ENCODE measurements at places on chromosomes 16 and 17.
A peak's percentile ranks its signal among the peaks of the same experiment; 100 is the strongest.

GRCh38 chr17:50603340-50603739, 31.3 kb upstream of the ABCC3 start:
- no peak for DNase-seq

DNA sequence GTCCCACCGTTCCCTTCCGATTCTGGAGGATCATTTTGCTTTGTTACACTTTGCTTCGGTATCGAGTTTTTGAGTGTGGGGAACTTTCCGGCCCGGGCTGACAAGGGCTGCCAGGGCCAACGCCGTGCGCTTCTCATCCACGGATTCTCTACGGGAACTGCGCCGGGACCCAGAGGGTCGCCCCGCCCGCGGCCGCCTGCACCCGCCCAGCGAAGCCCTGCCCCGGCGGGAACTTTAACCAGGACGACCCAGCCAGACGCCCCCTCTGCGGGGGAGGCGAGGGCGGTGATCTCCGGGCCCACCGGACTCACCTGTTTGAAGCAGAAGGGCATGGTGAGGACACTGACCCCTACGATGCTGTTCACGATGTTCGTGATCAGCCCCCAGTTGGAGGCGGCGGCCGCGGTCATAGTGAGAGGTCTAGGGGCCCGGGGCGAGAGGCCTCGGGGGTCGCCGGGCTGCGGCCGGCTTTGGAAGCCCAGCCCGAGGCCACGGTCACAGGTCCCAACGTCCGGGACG, 536 bp downstream of the SLC38A10 start:
- no peak for DNase-seq

DNA sequence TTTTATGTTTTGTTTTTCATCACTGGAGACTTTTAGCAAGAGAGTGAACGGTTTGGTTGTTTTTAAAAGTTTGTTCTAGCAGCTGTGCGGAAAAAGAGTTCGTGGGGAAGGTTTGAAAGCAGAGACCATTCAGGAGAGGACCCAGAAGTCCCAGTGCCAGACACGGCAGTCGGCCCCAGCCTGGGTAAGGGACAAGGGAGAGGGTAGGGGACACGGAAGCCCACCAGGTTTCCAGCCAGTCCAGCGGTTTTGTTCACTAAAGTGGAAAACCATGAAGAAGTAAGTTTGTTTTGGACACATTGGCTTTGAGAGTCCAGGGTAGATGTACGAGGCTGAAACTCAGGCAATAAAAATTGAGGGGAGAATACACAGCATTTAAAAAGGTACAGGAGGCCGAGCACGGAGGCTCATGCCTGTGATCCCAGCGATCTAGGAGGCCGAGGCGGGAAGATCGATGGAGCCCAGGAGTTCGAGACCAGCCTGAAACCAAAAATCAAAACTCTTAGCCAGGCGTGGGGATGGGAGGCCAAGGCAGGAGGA, 56.8 kb upstream of the RPH3AL start:
- no peak for DNase-seq

- no peak for DNase-seq
Measured at GRCh38 chr16:13992322-13992721, 72.4 kb downstream of the ERCC4 start.

- DNase-seq: no peak
Measured at GRCh38 chr16:26673011-26673410, 393.7 kb upstream of the C16orf82 start.

DNA sequence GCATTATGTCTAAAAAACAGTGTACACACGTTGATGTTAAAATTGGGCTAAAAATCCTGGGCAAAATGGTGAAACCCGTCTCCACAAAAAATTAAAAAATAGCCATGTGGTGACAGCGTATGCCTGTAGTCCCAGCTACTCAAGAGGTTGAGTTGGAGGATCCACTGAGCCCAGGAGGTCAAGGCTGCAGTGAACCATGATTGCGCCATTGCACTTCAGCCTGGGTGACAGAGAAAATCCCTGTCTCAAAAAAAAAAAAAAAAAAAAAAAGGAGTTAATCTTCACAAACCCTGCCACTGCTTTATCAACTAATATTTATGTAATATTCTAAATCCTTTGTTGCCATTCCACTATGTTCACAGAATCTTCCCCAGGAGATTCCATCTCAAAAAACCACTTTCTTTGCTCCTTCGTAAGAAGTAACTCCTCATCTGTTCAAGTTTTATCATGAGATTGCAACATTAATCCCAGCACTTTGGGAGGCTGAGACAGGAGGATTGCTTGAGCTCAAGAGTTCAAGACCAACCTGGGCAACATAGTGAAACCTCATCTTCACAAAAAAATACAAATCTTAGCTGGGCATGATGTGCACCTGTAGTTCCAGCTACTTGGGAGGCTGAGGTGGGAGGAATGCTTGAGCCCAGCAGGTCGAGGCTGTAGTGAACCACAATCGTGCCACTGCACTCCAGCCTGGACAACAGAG, 1.9 kb upstream of the C16orf87 start:
- DNase-seq: no peak

DNA sequence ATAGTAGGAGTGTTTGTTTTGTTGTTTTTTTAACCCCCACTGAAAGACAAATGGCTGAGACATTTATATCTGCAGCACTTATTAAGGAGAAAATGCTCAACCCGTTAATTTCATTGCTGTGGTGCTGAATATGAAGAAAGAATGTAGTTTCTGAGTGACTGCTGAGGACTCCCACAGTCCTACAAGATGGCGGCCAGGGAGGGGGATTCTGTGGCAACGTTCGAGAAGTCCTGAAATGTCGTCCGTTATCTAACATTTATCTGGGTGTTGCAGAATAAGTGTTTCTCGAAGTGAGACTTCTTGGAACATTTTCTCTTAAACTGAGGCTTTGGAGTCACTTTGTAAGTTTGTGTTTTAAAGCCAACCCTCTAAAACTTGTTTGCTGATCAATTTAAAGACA, 530.4 kb downstream of the XYLT1 start:
- DNase-seq: no peak

GRCh38 chr16:52912565-52913173, 140.0 kb downstream of the CHD9NB start:
- DNase-seq: peak; percentile 20

DNA sequence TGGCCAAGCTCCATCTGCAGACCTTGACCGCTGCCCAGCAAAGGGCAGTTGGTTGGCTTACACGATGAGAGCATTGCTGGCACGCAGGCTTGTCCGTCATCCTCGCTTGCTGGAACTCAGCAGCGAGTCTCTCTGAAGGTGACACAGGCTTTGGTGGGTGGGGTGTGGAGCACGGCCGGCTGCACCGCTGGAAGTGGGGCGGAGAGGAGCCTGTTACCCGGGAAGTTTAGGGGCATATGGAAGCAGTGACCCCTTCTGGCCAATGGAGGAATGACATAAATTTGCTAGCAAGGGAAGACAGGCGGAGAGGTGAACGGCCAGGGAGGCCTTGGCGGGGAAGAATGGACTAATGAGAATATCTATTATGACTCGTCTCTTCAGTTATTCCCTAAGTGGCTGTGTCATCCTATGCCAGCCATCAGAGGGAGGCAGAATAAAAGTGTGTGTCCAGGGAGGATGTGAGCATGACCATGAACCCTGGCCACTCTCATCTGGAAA, 65.9 kb upstream of the SDK2 start:
- peak; percentile 4 for DNase-seq

DNA sequence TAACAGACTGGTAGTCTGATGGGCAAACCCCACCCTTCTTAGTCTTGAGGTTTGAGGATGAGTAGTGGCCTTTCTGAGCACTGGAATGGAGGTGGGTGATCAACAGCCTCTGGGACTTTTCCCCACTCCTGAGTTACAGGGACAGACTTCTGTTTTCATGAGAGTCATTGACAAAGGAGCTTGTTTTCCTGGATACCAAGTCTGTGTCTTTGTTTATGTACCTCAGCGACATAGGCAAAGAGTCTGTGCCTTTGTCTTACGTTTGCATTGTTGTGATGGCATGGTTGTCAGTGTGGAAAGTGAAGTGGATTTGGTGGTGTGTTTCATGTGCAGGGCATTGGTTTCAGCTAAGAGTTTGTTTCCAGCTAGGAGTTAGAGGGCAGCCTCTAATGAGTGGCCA, 17.5 kb downstream of the EPN2 start:
- no peak for DNase-seq

DNA sequence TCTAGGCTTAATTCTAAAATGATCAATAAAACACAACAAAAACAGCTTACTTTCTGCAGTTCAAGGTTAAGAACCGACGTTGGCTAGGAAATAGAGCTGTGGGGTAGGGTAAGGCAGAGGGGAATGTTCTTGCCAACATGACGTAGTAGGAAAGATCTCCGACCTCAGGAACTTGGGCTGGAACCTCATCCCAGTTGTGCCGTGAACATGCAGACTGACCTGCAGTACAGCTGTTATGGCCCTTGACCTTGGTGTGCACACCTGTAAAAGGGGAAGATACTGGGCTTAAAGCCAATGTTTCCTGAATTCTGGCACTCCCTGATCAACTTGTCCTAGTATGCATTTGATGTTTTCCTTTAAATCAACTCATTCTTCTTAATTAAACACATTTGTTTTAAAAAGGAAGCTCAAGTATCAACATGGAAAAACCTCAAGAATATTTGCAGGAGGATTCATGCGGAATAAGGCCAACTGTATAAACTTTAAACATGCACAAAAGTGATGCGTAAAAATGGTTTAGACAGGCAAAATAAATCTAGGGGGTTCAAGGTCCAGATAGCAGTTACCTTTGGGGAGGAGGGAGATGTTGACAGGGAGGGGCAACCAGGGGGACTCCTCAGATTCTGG, 14.2 kb upstream of the SLC6A2 start:
- DNase-seq: no peak

DNA sequence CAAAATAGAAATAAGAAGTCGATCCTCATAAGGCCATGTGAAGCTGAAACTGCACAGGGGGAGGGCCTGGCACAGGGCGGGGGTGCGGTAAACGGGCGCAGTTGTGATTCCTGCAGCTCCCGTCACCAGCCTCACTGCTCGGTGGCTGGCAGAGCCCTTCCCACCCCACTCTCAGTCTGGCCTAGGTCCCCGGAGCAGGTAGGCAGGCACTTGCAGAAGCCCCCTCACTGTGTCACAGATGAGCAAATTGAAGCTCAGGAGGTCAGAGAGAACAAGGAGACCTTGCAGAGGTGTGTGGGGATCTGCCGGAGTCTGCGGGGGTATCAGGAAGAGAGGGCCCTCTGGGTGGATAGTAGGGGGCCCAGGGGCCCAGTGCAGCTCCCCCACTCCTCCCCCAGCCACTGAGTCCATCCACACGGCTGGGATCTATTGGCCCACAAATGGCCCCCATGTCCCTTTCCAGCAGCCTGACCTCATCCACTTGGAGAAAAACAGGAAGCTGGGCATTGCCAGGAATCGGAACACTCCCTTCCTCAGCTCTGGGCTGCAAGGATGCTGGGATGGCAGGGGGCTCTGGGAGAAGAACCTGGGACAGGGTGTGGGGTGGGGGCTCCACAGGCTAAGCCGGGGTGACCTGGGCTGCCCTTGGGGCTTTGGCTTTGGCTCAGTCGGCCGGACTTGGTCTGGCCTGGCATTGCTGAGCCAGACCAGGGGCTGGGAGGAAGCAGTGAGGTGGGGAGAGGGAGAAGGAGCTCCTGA, 21.4 kb upstream of the MAP3K14 start:
- no peak for DNase-seq

GRCh38 chr17:38667099-38667786, 7.5 kb downstream of the EPOP start:
- DNase-seq: peak; percentile 39

DNA sequence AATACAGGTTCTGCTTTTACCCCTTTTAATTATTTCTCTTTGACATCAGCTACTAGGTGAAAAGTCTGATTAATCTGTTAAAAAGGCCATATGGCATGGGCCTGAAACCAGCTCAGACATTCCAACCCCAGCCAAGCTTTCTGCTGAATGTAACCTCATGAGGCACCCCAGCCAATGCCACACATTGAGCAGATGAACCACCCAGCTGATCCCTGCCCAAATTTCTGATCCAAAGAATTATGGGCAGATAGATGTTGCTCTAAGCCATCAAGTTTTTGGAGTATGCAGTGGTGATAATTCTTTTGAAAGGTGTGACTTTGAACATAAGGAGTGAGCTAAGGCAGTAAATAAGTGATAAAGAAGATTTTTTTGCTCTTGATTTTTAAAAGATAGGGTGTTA, 177.6 kb upstream of the AXIN2 start:
- DNase-seq: no peak

DNA sequence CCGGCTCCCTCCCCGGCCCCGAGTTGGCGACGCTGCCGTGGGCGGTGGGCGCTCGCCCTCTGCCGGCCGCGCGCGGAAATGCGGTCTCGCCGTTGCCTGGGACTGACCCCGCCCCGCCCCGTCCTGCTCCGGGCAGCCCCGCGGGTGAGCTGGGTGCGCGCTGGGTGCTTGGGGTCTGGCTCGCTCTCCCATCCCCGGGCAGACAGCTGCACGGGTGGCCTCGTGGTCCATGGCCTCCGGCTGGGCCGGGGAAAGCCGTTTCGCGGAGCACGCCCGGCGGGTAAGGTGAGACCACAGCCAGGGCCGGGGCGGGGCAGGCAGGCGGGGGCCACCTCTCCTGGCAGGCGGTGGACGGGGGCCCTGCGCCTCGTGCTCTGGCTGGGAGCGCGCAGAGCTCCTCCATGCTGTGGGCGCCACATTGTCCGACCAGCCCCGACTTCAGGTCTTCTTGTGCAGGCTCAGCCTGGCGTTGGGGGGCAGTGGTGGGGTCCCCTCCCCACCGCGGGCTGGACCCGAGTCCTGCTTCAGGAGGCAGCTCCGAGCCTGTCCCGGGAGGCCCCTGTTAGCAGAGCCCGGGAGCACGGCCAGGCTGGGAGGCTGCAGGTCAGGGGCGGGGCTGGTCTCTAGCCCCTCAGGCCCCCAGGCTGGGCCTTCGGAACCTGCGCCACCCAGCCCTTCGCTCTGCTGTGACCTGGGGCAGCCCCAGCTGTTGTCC, 7.0 kb upstream of the C1QTNF8 start:
- DNase-seq: no peak

Data from astrocyte (in vitro differentiated cells and primary cell).